Amygdala (tissue), 56 donors: ENCODE measurements at places on chromosomes 5 and 9.

DNA sequence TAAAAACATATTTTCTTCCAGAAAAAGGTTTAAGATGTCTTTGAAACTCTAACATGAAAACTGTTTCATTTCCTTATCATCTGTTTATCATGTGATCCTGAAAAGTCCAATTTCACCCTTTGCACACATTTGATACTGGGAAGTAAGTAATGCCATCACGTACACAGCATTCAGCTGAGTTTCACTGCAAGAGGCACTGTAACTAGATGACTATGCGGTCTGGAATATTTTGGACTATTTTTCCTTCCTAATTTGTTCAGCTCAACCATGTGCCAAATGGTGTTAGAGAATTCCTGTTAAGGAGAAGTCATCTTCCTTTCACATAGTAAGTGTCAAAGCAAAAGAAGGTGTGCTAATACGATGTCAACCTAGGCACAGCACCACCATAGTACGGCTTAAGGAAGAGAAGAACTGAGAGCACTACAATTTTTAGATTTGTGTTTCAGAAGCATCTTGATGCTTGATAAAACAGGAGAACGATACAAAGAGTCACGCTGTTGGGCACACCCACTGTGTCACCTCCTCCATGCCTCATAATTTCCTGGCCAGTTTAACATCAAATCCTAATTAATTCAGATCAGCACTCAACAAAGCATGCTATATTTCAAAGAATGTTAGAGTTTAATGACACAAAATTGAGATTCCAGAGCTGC, 77.5 kb downstream of the GNAQ start:
- DNase-seq, result no peak

DNA sequence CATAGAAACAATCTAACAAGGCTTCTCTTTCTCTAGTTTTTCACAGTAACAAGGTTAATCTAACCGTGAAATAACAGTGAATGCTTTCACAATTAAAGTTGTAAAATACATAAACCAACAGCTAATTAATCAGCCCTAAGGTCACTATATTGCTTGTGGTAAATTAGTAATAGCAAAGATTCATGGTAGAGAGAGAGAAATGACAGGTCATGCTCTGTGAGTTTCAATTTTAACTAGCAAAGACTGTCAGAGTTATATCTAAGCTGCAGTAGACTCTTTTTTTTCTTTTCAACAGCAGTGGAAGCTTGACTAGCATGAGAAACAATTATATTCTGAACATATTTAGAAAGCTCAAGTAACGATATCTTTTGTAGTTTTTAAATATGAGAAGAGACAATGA, 1068.0 kb downstream of the MAT2B start:
- DNase-seq, result no peak

GRCh38 chr5:147504011-147504410, 5.9 kb downstream of the DPYSL3 start:
- no peak for DNase-seq

- no peak for DNase-seq
These were observed 368.6 kb upstream of the MPDZ start for GRCh38 chr9:13648068-13648467.

DNA sequence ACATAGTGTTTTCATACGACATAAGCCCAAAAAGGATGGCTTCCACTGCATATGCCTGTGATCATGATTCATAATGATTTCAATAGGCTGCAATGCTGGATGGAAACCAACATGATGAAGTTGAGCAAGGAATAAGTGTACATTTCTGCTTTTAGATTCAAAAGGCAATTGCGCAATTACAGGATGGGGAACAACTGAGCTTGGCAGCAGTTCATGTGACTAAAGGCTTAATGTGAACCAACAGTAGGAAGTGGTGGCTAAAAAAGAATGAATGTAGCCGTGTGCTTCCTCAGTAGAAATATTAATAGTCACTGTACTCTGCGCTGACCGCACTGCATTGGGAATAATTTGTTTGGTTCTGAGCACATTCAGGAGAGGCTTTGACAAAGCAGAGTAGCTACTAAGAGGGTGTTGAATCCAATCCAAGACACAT, 51.2 kb downstream of the SLC1A3 start:
- no peak for DNase-seq

GRCh38 chr5:177545487-177546257, 8.7 kb downstream of the FAM193B start:
- DNase-seq, result no peak

DNA sequence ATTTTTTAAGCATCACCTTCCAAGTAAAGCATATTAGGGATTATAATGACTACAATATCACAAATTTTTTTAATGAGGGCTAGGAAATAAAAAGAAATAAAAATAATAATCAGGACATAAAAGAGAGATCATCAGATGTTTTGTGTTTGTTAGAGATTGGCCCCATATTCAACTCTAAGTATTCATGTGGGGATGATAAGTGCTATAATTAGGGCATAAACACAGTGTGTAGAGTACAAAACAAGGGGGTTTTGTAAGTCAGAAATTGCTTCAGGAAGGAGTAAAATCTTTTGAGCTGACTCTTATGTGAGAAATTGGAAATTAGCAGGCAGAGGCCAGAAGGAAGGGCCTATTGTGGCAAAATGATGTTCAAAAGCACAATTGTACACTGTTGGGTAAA, 127.3 kb downstream of the STARD4 start:
- DNase-seq, result no peak

DNA sequence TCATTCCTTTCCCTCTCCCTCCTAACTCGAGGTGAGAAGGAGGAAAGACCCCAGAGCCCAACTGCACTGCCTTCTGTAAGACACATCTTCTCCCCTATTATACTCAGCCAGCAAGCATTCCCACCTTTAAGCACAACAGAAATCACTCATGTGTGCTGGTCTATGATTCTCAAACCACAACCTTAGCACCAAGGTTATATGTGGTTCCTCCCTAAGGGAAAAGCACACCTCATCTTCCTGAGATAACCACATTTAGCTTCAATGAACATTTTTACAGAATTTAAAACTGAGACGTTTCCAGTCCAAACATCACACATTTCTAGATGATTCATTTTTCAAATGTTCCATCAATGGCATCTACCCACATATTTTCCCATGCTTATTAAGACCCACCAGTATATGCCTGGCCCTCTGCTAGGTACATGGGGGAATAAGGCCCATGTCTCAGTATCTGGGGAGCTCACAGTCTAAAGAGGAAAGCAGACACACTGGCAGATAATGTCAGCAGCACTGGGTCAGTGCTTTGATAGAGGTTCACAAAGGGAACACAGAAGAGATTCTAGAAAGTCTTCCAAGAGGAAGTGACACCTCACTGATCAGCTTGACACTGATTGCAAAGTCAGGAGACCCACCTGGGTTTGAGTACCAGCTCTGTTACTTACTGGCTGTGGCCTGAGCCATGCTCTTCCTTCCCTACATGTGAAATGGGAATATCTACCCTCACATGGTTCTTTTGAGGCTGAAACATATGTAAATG, 245.4 kb downstream of the DENND1A start:
- no peak for DNase-seq
